ENCODE measurements at places on chromosomes 16 and 17. TPM values are rescaled to one million over a fixed set of nuclear protein-coding genes. Genes with fewer than 3 reads are reported as not detected.

Gene ACSM2A
- 0.30 TPM for polyA plus RNA-seq

Gene TBX6
- 1.4 TPM for polyA plus RNA-seq

Gene CCL16
- 0.19 TPM for polyA plus RNA-seq

Gene MAFG
- polyA plus RNA-seq, result 21.1 TPM

Gene ST6GALNAC2
- polyA plus RNA-seq, result 3.9 TPM

Gene SMYD4
- 15.4 TPM for polyA plus RNA-seq

Gene ALKBH5
- polyA plus RNA-seq, result 59.0 TPM

GRCh38 chr16:6548507-6548906, 784.1 kb upstream of the RBFOX1 start:
- no peak for DNase-seq

GRCh38 chr17:17414341-17414805, 62.4 kb upstream of the MED9 start:
- DNase-seq, result no peak

GRCh38 chr17:9875441-9875840, 29.6 kb downstream of the RCVRN start:
- DNase-seq, result no peak

DNA sequence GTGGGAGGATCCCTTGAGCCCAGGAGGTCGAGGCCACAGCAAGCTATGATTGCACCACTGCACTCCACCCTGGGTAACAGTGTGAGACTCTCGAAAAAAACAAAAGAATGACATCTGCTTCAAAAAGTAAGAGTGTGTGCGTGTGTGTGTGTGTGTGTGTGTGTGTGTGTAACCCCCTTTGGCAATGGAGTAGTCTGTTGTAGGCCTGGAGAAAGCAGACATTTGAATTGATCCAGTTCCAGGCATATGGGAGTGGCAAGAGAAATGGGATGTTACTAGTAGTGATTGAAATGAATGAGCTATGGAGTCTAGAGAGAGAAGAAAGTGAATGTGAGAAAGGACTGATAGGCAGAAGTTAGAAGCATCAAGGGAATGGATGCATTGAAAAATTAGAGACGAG, 9.9 kb downstream of the CASC3 start:
- DNase-seq, result no peak

GRCh38 chr16:86380030-86380429, 130.3 kb upstream of the FOXF1 start:
- no peak for DNase-seq

DNA sequence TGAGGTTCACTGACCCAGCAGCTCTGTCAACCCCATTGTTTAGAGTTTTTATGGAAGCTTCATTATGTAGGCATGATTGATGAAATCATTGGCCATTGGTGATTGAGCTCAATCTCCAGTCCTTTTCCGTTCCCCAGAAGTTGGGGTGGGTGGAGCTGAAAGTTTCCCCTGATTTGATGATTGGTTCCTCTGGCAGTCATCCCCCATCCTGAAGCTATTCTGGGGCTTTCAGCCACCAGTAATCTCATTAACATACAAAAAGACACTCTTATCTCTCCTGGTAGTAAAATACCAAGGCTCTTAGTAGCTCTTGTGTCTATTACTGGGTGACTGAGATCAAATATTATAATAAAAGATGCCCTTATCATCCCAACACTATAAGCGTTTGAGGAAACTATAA, 67.1 kb downstream of the TANC2 start:
- DNase-seq, result no peak

- peak; percentile 50 for DNase-seq
These were observed 2.7 kb downstream of the MSL1 start for GRCh38 chr17:40124279-40125141.

GRCh38 chr16:86980644-86981043, 336.5 kb downstream of the C16orf95 start:
- DNase-seq, result no peak

- DNase-seq, result no peak
These were observed 125.2 kb upstream of the SOX9 start for GRCh38 chr17:71995590-71995989.

DNA sequence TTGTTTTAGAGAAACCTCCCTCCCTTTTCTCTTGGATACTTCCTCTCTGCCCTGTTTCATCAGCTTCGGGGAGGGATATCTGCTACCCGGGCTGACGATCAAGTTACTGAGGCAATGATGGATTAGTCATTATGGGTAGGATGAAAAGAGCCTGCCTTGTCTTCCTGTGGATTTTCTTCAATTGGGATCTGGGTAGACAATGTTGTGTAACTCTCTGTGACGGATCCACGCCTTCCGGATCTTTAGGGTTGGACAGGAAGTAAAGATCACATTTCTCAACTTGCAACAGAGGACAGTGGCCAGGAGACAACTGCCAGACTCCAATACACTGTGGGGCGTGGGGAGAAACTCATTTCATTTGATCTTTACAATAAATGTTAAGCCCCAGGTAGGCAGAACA, 11.3 kb upstream of the CHST6 start:
- no peak for DNase-seq

DNA sequence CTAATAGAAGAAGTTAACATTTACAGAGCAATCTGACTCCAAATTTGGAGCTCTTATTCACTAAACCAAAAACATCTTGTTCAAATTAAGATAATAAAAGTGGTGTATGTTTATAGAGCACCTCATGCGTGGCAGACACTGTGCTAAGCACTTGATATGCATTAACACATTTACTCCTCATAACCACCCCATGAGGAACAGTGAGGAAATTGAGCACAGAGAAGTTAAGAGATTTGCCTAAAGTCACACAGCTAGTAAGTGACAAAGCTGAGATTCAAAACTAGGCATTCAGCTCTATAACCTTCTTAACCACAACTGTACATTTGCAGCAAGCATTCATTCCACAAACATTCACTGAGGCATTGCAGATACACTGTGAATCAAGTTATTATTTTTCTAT, 94.0 kb downstream of the VAT1L start:
- DNase-seq, result no peak

DNA sequence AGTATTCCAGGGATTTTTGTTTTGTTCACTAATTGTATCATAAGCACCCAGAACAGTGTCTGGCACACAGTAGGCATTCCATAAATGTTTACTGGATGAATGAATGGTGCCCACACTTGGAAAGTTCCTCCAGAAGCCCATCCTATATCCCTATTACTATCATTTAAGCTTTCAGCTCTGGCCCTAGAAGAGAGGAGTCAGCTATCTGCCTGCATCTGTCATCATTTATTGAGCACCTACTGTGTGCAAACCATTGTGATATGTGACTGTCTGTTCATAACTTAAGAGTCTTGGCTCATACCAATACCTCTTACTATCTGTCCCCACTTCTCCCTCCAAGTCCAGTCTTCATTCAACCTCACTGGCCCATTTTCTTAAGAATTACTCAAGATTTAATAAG, 20.1 kb upstream of the SP6 start:
- DNase-seq, result no peak

- peak; percentile 55 for DNase-seq
These were observed 7.7 kb downstream of the CCL3L1 start for GRCh38 chr17:36188891-36189306.

DNA sequence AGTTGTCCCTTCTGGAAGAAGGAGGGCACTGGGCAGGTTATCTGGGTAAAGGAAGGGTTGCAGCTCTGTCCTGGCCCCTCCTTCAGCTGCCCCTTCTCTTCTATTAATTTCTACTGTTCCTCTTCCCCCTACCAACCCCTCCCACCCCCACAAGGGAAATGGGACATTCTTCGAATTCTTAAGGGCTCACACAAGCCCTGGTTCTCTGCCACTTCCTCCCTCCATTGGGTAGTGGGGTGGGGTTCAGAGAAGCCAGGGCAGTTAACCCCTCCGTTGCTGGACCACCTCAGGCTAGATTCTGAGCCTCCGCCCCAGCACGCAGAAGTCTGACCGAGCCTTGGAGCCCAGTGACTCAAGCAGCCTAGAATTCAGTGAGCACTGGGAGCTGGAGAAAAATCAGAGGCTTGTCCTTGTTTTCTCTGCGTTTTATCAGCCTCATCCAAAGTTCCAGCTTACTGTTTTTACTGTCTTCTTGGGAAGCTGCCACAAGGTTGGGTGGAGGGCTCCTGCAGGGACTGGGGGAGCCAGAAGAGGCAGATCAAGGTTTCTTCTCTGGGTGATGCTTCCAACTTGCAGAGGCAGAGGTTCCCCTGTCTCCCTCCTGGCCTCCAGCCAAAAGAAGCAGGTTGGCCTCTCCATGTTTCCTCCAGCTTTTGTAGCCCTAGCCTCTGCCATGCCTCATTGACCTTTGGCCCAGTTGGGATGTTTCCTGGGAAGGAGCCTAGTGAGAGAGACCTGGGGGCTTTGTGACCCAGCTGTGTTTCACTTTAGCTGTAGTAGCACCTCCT, 10.2 kb downstream of the LASP1 start:
- DNase-seq, result no peak

DNA sequence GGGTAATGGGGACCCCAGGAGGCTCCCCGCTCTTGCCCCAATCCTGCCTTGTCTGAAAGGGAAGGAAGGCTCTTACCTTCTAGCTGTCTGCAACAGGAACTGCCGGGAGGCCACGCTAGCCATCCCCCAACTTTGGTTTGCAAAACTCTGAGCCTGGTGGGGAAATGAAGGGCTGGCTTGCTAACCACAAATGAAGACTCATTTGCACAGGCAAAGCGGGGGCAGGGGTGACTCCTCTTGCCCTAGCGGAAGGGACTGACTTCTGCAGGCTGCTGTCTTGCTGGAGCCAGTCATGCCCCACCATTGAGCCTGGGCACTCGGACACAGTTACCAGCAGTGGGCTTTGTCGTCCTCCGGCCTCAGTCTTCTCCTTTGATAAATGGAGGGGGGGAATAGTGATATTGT, 52.6 kb downstream of the PLCG2 start:
- DNase-seq, result no peak

- DNase-seq, result peak; percentile 95
These were observed 43.4 kb downstream of the ZNF276 start for GRCh38 chr16:89764711-89765201.

GRCh38 chr17:79176792-79177601, 102.4 kb downstream of the ENGASE start:
- DNase-seq, result no peak

DNA sequence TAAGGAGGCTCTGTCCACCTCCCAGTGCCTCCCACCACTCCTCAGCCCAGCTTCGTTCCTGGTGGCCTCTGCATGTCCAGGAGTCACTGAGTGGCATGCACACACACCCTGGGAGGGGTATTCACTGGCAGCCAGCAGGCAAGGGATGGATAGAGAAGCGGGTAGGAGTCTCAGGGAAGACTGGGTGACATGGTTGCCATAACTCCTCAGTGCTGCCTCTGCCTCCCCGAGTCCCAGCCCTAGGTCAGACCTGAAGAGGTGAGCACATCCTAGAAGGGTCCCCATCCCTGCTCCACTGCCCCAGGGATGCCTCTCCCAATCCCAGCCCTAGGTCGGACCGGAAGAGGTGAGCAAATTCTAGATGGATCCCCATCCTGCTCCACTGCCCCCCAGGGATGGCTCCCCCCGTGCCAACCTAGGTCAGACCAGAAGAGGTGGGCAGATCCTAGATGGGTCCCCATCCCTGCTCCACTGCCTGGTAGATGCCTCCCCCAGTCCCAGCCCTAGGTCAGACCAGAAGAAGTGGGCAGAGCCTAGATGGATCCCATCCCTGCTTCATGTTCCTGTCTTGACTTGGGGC, 197.0 kb downstream of the IRF8 start:
- no peak for DNase-seq

DNA sequence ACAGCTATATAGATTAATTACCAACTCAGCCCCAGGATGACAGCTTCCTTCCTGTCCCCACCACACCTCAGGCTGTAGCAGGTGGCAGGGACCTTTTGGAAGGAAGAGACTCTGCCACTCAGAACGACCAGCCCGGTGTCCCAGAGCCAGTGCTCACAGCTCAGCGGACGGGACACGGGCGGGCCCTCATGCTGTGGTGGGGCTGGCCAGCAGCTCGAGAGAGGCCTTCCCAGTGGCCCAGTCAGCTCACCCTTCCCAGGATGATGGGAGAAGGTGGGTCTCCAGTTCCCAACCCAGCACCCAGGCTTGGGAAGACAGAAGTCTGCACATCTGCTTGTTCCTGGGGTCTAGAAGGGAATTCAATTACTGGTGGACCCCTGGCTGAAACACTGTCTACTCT, 10.5 kb downstream of the NUDT16L1 start:
- no peak for DNase-seq
